MM.1S (cell line): ENCODE measurements at places on chromosomes 1 and 21.

DNA sequence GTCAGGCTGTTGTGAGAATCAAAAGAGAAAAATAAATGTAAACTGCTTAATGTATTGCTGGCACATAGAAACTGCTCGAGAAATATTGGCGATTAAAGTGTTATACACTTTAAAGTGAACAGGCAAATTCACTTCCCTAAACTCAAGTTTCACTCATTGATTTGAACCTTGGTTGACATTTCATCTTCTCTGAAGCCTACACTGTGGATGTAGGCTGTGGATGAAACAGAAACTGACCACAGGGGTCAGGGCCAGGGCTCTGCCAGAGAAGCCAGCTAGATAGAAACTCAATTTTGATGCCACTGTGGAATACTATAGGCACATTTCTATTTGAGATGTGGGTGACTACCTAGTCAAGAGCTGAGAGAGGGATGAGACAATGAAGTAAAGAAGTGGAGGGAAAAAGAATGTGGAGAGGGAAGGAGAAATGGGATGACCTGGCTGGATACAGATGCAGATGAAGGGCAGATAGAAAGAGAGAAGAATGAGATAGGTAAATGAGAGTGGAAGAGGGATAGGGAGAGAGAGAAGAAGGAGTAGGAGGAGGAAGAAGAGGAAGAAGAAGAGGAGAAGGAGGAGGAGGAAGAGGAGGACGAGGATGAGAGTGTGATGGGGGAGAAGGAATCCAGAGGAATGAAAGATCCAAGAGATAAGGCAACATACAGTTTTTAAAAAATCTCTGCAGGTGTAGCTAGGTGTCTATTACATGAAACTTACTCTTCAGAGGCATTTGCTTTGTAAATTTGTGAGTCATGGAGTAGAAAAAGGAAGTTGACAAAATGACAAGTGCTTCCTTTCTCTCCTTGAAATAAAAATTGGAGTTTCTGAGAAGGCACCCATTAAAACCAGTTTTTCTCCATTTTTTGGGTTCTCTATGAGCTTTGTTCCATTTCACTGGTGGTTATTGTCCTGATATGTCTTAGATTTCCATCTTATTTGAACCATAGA is 17.4 kb upstream of the CD1D start:
- DNase-seq, result peak; percentile 88

DNA sequence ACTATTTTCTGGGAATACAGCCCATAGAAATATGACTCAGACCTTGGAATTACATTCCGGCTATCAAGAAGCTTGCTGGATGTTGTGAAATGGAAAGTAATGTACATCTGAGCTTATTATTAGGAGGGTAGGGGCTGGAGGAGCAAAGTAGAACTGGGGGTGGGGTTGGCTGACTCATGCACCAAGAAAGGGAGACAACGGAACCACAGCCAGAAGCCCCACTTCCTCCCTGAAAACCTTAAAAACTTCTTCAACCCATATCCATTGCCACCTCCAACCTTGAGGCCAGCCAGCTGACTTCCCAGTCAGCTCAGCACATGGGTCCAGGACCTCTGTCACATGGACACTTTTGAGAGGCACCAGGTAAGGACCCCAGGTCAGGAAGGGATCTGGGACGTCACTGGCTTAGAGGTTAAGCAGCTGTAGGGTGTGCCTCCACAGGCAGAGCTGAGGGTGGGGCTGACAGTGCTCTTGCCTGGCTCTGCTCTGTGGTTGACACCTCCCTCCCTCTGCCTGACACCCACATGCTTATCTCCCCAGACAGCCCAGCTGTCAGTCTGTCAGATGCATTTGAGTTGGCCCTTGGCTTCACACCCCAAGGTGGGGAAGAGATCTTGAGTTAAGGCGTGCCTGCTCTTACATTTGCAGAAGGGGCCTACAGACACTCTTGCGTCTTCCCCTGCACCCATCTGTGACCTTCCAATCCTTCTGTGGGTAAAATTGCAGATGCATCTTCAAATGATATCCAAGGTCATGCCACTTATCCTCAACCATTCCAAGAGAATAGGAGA is 5.7 kb upstream of the ZNF683 start:
- DNase-seq, result peak; percentile 49

- DNase-seq, result no peak
Observed at GRCh38 chr1:94864821-94865220, 44.7 kb downstream of the SLC44A3 start.

DNA sequence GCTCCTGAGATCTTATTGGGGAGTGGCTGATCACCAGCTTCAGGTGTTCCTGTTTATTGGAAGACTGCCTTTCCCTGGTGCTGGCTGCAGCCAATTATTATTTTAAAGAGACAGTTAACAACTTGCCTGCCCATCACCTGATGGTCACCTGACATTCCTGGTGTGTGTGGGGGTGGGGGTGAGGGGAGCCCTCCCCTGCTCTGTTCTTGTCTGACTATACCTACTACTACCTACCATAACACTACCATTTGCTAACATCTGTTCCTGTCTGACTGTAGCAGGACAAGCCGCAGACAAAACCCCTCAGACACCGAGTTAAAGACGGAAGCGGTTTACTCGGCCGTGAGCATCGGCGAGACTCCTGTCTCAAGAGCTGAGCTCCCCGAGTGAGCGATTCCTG is 54.9 kb upstream of the NBPF3 start:
- no peak for DNase-seq

DNA sequence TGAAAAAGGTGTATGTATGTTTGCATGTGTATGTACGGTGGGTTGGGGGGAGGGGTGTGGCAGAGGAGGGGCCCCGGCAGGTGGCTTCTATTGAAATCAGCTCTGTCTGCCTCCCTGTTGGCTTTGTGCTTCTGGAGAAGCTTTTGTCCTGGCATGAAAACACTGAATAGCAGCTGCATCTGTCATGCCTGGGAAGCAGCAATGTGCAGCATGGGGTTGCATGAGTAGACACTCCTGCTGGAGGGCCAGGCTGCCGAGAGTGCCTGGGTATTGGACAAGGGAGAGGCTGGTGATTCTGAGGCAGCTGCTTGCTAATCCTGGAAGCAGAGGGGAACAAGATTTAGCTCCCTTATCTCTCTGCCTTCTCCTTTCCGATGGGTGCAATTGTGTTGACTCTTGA is 20.5 kb downstream of the MAPKAPK2 start:
- DNase-seq, result no peak

GRCh38 chr1:76012341-76013205 is 62.0 kb upstream of the ST6GALNAC3 start:
- DNase-seq, result no peak

DNA sequence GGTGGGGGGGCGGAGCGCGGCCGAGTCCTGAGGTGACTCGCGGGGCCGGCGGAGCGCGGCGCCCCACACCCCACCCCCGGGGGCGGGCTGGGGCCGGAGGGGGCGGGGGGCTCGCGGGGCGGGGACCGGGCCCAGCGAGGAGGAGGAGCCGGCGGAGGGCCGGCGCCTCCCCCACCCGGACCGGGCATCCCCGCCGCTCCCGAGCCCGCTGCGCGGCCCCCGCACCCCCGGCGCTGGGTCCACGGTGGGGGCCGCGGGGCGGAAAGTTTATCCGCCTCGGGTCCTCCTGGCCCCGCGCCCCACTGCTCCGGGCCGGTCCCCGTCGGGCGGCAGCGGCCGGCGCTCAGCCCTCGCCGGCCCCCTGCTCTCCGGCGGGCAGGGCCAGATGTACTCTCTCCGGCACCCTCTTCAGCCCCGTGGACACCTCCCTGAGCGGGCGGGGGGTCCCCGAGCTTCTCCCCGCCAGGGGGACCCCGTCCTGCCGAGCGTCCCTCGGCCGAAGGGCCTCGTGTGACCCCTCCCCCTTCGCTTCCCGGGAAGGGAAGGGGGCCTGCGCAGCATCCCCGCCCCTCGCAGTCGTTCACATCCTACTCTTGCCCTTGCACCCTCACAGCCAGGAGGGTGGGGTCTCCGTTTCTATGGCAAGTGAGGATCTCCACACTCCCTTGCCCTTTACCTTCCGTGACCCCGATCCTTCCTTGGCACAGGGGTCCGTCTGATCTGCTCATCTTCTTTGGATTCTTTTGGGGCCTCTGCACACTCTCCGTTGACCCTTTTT is 663 bp downstream of the CAMTA1 start:
- DNase-seq, result peak; percentile 32

- no peak for DNase-seq
Observed at GRCh38 chr1:45673956-45674355, 12.4 kb downstream of the GPBP1L1 start.

GRCh38 chr1:22888320-22889075 is 84.2 kb downstream of the LACTBL1 start:
- DNase-seq, result no peak

GRCh38 chr21:28148400-28149064 is 844.1 kb downstream of the LTN1 start:
- DNase-seq, result no peak

GRCh38 chr1:59761443-59761842 is 53.3 kb upstream of the HOOK1 start:
- DNase-seq, result no peak

DNA sequence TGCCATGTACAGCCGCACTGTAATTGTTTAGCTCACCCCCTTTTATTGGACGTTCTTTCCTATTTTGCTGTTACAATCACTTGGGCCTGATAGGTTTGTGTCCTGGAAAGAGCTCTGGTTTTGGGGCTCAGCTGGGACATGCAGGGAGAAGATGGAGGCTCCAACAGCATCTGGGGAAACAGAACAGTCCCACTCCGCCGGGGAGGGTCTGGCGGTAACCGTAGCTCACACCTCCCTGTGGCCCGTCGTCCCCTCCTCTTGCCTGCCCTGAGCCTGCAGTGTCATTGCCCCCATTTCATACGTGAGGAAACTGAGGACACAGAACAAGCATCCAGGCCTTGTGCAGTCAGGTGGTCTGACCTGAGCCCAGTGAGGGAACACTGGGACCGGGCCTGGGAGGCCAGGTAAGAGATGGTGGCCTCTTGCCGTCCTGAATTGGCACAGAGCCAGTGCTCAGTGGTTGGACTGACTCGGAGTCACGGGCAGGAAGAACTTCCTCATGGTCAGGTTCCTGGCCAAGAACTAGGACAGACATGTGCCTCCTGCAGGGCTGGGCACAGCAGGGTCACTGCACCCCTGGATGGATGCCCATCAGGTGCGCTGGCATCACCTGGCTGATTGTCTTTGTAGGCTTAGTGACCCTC is 41.8 kb downstream of the S100B start:
- DNase-seq, result no peak

DNA sequence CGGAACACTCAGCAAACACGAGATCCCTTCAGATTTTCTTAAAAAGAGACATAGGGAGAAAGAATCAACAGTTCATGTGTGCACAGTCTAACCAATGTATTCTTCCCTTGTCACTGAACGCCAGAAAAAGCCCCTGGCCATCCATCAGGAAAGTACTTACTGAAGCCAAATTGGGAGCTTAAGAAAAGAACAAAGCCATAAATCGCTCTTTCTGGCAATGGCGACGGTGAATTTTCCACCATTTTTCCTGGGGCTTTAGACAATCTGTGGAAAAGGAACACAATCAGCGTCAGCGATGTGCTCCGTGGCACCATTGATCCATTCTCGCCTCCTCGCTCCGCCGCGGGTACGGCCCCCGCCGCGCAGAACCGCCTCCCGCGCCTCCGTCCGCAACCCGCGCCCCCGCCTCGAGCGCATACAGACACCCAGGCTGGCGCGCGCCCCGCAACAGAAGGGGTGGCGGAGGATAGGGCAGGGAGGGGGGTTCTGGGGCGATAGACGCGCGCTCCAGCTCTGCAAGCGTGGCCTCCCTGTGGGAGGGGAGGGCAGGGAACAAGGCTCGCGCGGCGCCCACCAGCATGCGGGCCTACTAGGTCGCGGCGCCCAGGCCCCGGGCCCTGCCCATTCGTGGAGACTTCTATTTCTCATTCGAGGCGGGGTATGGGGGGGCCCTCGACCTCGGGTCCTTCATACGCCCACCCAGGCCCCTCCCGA is 440 bp downstream of the PIGP start:
- DNase-seq, result no peak

DNA sequence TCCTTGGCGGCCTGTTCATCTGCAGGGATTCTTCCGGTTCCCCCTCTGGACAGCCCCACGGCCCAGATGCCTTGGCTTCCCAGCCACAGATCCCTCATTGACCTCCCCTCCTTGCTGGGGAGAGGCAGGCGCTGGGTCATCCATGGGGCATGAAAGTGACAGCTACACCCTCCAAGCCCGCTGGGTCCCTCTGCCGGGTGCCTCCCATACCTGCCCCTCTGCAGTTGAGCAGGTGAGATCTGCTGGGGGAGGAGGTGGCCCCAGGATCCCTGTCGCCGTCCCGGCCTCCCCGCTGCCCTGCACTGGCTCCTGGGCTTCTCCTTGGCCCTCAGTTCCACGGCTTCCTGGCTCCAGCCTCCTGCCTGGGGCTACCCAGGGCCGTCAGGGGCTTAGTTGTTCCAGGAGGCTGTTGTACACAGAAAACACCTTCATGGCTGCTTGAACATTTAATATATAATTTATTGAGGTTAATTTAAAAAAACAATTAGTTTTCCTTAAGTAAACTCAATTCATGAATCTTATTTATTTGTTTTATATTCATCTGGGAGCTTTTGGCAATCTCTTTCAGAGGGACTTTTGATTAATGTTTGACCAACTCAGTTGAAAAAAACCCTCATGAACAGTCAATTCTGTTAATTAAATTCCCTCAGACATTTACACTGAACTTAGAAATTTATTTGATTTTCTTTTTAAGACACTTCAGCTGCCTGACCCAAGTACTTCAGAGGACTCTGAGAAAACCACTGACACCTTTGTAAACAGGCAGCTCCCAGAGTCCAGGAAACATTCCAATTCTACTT is 67.6 kb upstream of the ABCG1 start:
- DNase-seq, result no peak
